ENCODE measurements at places on chromosomes 13 and 19. TPM values are rescaled to one million over a fixed set of nuclear protein-coding genes. Genes with fewer than 3 reads are reported as not detected.

The TYROBP gene
- total RNA-seq, result not detected

DNA sequence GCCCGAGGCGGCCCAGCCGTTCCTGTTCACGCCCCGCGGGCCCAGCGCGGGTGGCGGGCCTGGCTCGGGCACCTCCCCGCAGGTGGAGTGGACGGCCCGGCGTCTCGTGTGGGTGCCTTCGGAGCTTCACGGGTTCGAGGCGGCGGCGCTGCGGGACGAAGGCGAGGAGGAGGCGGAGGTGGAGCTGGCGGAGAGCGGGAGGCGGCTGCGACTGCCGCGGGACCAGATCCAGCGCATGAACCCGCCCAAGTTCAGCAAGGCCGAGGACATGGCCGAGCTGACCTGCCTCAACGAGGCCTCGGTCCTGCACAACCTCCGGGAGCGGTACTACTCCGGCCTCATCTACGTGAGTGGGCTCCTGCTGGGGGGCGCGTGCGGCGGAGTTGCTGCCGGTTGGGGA is 7.0 kb downstream of the MYH14 start:
- DNase-seq, result no peak

The ARRDC2 gene
- total RNA-seq, result 76.7 TPM

- DNase-seq, result no peak
Measured at GRCh38 chr19:3115916-3116602, 19.8 kb upstream of the GNA15 start.

DNA sequence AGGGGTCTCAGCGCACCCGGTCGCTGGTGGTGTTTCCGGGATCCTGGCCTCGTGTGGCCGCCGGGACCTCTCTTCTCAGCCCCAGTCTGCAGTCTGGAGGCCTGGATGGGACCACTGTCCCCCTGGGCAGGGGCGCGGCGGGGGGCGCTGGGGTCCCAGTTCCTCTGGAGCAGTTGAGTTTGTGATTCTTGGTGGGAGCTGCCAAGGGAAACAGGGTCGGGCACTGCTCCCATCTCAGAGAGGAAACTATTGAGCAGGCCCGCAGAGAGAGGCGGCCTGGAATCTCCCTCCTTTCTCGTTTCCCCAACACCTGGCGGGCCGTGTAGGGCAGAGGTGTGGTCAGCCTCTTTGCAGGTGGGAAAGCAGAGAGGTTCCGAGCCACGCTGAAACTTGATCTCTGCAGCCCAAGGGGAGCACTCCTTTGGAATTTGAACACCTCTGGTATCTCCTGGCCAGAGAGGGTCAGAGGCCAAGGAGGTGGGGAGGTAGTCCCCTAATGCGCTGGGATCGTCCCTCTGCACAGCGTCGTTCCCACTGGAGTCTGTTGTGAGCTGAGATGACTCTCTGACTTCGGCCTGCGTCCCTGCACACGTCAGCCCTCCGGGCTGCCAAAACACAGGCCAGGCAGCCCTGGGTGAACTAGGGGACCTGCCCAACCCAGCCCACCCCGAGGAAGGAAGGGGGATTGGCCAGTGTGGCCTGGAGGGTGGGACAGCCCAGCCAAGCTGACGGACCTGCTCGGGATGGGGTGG is 741 bp downstream of the PLEKHF1 start:
- peak; percentile 58 for DNase-seq

Measured in Caki2 (cell line).